Smooth muscle cell of trachea (primary cell): ENCODE measurements at places on chromosomes 6 and 20. TPM values are rescaled to one million over a fixed set of nuclear protein-coding genes. Genes with fewer than 3 reads are reported as not detected.

Gene MUC22
- total RNA-seq: under 0.01 TPM in 1 of 2 replicates, not detected in the other

Gene FAXC
- 0.66 and 1.3 TPM in 2 replicates for total RNA-seq

Gene LTV1
- total RNA-seq: 11.9 and 14.8 TPM in 2 replicates

Gene FAM209B
- not detected in 2 replicates for total RNA-seq

Gene TRIM40
- not detected in 2 replicates for total RNA-seq

Gene SGK2
- 0.83 TPM in 1 of 2 replicates, not detected in the other for total RNA-seq
